CD8-positive, alpha-beta memory T cell (primary cell): ENCODE measurements at places on chromosomes 5 and 9.

DNA sequence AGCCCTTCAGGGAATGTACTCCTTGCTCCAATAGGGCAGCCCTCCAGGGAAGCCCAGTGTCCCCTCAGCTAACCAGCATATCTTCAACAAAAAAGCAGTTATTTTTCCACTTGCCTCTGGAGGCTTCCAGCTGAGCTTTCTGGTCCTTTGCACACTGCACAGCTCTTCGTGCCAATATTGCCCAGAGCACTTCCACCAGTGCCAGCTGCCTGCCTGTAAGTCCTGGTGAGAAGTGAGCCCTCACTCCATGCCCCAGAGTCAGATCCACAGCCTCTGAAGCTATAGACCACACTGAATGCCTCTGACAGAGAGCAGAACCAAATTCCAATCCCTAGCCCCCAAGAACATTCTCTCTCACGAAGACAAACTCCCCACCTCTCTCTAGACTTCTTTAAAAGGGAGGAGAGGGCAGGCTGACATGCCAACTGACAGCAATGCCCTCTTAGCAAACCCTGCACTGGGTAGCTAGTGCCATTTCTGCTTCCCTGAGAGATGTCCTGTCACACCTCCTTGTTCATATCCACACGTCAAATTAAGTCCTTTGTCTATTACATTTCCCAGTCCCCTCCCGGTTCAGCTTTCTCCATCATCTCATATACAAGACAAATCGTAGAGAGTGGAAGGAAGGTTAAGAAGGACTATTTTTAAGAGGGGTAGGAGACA lies 12.7 kb upstream of the HEXB start:
- no peak for DNase-seq

DNA sequence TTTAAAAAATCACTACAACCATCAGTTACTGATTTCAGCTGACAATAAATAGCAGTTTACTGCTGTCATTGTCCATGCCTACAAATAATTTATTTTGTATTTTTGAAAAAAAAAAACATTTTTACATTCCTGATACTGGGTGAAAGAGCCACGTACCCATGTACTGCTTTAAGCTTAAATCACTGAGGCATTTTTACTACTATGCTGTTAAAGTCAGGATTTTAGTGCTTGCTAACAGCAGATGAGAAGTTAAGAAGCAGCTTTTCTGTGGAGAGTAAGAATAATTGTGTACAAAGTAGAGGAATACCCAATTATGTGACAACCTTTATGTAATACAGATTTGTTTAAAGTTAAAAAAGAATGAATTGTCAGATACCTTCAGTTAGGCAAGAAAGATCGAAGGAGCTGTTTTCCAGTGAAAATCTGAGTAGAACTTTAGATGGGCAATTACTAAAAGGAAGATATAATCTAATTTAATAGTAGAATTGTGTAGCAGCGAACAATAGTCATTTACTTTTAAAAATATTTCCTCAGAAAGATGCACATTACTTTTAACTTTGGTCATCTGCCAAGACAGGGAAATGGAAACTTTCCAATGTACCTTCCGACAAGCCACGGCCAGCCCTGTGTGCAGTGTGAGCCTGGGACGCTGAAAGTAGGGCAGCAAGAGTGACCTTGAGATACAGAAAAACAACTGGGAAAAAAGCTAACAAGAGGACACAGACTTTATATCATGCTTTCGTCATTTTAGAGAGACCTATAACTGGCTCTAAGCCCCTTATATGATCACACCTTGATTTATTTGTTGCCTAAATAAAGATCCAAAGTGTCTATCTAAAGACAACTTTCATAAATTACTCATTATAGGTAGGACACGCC lies 39.9 kb downstream of the RHOBTB3 start:
- DNase-seq, result no peak

DNA sequence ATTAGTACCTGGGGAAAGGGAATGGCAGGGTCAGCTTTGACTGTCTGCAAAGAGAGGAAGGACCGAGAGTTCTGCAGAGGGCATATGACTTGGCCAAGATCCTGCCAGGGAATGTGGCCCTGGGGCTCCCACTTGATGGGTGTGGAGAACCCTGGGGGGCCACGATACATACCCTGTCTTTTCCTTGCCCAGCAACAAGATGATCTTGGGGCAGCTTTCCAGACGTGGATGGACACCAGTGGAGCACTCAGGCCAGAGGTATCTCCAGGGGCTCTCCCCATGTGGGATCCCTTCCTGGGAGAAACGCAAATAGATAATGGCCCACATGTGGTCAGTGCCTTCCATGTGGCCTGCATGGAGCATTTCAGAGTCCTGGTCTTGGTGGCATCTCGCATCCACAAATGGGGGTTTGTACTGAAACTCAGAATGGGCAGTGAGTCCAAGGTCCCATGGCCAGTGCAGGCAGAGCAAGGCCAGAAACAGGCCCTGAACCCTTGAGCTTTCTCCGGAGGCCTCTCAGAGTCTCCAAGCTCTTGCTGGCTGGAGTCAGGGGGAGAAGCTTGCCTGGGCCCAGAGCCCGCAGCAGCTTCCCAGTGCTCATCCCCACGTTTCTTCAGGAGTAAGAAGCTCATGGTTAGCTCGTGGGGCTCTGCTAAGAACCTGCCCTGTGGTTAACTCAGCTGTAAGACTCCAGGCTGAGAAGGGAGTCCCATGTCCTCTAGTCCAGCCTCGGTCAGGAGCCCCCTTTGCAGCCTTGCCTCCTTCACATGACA lies 18.3 kb upstream of the ORM1 start:
- DNase-seq, result no peak

DNA sequence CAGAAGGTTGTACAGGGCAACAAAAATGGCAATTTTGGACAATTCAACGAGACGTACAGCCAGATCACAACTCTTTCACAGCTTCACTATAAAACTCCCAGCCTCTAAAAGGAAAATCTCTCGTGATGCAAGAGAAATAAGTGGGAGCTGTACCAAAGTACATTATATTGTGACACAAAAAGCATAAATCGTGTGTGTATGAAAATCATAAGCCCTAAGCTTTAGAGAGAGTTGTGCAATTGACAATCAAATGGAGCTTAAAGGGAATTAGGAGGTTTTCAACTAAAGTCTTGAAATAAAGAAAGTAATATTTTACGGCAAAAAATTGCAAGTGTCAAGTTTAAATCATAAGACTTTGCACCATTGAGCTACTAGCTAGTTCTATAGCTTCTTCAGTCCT lies 194.8 kb upstream of the TBCA start:
- DNase-seq, result no peak

GRCh38 chr9:88905506-88905905 lies 85.8 kb upstream of the S1PR3 start:
- DNase-seq, result no peak

- DNase-seq, result no peak
These were observed 3.9 kb upstream of the NKD2 start for GRCh38 chr5:1004461-1005248.

DNA sequence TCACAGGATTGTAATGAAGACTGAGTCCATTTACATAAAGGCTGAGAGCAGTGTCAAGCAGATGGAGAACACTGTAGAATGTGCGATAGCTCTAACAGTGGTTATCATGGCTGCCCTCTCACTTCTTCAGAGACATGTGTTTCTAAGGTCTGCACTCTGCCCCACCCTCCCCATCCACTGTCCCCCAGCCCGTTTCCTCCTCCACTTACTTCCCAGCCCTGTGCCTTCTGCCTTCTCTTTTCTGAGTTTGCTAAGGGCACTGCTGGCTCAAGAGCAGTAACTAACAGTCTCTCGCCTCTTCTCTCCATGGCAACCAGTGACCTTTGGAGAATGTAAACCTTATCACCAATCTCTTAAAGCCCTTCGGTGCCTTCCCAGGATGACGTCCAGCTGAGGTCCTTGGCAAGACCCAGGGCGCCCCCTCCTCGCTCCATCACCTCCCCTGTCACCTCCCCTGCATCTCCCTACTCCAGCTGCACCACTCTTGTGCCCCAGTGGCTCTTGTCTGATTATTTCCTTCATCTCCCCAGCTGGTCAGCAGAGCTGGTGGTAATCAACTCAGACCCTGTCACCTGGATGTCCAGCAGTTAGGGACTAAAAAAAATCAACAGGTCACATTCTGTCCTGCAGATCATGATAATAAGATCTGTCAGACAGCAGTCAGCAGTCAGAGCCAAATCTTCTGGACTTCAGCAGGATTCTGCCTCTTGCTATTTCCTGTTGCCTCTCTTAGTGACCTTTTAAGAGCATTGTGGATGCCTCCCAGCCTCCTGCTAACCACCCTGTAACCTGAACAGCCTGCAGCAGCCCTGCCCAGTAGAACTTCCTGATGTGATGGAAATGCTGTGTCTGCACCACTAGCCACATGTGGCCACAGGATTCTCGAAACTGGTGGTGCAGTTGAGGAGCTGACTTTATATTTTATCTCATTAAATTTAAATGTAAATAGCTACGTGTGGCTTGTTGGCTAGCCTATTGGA lies 9.0 kb downstream of the FXN start:
- DNase-seq, result no peak

DNA sequence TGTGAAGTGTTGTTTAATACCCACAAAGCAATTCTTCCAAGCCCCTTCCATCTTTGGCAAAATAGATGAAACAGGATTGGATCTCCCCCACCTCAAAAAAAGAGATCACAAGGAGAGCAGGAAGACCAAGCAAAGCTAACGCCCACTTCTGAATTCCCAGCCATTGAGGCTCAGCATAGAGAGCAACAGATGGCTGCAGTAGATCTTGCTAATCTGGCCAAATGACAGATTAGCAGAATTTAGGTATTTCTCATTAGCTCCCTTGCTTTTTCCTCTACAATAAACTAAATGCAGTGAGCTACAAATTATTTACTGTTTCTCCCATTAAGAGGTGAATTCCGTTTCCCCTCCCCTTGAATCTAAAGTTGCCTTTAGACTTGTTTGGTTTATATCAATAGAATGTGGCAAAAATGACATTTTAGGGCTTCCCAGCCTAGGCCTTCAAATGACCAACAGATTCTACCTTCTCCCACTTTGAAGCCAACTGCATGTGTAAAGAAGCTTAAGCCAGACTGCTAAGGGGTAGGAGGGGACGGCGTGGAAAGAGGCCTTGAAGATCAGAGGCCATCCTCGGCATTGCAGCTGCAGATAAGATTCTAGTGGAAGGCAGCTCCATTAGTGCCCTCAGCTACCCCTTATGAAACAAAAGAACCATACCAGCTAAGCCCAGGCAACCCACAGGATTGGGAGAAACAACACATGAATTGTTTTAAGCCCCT lies 56.8 kb upstream of the CPEB4 start:
- DNase-seq, result no peak

GRCh38 chr9:79208791-79209396 lies 362.9 kb upstream of the TLE4 start:
- no peak for DNase-seq
